ENCODE measurements at places on chromosomes 5 and 9.

DNA sequence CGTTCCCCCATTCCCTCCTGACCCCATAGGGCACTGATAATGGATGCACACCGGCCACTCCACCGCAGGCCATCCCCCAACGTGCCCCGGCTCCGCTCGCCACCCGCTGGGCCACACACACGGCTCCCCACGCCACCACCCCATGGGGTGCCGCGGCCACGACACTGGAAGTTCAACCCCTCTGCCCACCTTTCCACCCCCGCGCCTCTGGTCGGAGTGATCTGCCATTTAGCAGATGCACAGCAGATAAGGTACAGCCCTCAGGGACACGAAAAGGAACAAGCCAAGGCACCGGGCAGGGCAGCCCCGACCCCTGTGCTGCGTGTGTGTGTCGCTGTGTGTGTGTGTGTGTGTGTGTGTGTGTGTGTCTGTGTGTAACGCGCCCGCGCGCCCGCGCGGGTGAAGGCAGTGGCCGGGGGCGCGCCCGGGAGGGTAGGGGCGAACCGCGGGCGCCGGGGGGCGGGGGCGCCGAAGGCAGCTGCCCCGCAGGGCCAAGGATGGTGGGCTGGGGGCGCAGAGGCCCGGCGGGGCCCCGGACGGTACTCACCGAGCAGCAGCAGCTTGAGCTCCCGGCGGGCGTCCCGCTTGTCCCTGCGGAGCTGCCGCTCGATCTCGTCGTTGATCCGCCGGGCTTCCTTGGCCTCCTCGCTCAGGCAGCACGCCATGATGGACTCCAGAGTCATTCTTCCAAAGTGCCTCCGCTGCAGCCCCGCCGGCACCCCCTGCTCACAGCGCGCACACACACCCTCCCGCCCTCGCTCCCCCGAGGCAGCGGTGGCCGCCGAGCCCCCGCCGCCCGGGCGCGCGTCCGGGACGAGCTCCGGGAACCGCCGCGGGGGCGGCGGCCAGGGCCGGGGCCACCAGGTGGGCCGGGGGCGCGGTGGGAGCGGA, 813 bp downstream of the GNAQ start:
- no peak for DNase-seq

GRCh38 chr9:29548436-29548835, 1975.2 kb upstream of the C9orf72 start:
- DNase-seq: no peak

GRCh38 chr5:87741881-87742280, 329.2 kb upstream of the CCNH start:
- no peak for DNase-seq

GRCh38 chr9:36423206-36423605, 23.1 kb upstream of the RNF38 start:
- no peak for DNase-seq

DNA sequence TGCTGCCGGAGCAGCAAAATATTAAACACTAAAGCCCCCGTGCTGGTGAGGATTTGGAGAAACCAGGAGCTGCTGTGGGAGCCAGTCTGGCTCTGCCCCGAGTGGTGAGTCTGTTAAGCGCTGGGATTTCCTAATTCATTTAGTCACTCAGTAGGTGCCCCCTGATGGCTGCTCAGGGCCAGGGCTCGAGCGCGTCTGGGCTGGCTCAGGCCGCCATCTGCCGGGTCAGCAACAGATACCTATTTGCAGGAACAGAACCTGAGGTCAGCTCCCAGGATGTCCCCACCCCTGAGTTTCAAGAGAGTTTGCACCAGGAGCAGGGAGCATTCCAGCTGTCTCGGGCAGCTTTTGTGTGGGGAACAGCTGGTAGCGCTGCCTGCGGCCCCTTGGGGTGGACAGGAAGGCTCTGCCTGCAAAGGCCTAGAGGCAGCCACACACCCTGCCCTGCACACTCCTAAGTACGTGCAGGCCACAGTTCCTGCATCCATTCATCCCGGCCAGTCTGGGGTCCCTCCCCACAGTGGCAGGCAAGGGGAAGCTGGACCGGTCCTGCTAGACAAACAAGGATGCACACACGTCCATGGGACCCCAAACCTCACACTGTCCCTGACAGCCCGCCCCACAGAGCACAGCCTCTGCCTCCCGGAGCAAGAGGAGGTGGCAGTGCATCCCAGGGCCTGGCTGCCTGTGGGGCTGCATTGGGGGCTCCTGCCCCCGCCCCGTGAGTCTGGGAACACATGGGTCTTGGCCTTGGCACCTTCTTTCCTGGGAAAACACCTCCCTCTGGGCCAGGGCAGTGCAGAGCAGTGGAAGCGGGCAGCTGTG, 83.7 kb downstream of the ADAMTS2 start:
- no peak for DNase-seq

- DNase-seq: no peak
These were observed 24.4 kb downstream of the CAMK4 start for GRCh38 chr5:111248571-111248970.
